ENCODE measurements at places on chromosomes 4 and X. TPM values are rescaled to one million over a fixed set of nuclear protein-coding genes. Genes with fewer than 3 reads are reported as not detected.

DNA sequence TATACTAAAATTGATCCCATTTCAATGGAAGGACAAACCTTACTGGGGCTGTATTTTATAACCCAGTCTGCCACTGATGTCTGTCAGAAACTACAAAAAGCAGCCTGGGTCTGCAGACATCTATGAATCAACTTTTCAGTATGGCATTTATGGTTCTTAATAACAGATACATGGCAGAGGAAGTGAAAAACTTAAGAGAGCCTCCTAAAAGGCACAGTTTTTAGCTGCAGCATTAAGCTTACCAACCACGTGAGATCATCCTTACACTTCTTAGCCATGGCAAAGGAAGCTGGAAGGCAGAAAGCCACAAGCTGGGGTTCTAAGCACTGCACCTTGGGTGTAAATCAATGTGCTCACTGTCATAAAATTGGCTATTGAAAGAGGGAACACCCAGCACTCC, 16.6 kb upstream of the UGT2B17 start:
- DNase-seq, result no peak

Gene UNC5C
- total RNA-seq, result 6.7 TPM

DNA sequence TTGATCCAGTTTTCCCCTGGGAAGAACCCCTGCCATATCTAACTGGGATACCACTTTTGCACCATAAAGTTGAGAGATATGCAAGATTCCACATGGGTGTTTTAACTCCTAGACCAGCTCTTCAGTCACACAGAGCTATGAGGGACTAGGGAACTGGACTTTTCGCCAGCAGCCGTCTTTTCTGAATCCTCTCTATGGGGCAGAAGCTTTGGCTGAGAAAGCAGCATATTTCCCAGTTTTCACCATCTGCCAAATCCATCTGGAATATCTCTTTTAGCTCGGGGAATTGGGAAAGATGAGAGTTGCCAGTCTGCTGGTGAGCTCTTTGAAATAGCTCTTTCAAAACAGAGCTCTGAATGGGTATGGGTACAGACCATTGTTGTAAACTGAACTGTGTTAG, 20.9 kb downstream of the APOOL start:
- no peak for DNase-seq

Gene CAMK2D
- total RNA-seq, result 46.1 TPM

DNA sequence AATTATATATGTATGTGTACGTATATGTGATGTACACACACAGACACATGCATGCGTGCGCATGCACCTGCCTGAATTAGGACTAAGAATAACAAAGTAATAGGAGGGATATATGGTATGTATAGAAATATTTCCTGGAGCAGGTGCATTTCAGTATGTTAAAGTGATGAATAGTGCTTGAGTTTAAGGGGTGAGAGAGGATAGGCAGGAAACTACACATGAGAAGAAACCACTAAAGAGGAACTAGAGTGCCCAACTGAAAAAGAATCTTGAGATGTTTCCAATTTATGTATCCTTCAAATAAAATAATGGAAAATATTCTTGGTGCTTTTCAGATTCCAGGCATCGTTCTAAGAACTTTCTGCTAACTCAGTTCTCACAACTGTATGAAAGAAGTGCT, 52.6 kb upstream of the UNC5C start:
- no peak for DNase-seq

Gene VGLL1
- total RNA-seq, result 1.6 TPM

GRCh38 chrX:10507876-10508275, 112.5 kb downstream of the MID1 start:
- no peak for DNase-seq

GRCh38 chr4:154024097-154024694, 235.3 kb upstream of the SFRP2 start:
- DNase-seq, result no peak

GRCh38 chrX:103234869-103235268, 20.0 kb downstream of the BEX4 start:
- no peak for DNase-seq

Gene TCEAL6
- total RNA-seq, result not detected

Gene HADH
- total RNA-seq, result 37.9 TPM

- no peak for DNase-seq
Measured at GRCh38 chrX:134006484-134007161, 21.2 kb upstream of the GPC3 start.

Gene CYTL1
- total RNA-seq, result 11.5 TPM

- DNase-seq, result peak; percentile 57
Measured at GRCh38 chr4:3414421-3415279, 27.1 kb upstream of the HGFAC start.

DNA sequence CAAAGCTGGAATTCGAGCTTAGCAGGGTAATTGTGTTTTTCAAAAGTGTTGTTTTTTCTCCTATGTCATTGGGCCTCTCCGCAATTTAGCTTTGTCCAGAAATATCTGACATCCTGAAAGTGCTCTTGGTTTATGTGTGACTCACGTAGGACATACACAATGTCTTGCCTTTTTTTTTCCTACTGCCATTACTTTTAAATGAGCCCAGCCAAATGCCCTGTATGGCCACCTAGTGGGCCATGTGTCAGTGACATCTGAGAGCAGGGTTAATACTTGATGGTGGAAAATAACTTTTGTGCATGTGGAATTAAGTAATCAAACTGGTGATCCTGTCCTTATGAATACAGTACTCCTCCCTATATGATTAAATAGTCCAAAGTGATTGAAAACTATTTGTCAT, 1411.1 kb upstream of the TENM3 start:
- DNase-seq, result no peak

Gene PDGFRA
- total RNA-seq, result 91.5 TPM

Gene RAB33B
- 9.8 TPM for total RNA-seq

DNA sequence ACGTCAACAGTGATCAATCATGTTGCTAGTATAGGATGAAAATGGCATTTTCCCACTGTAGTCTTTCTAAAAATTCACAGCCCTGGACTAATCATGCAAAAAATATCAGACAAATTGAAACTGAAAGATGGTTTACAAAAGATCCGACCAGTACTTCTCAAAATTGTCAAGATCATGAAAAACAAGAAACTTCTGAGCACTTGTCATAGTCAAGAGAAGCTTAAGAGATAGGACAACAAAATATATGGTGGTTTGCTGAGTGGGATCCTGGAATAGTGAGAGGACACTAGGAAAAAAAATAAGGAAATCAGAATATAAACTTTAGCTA, 101.1 kb downstream of the NAA11 start:
- no peak for DNase-seq

Data from upper lobe of right lung (tissue), 1 donor.